DMS53 (cell line): ENCODE measurements at places on chromosomes 13 and 19.
A peak's percentile ranks its signal among the peaks of the same experiment; 100 is the strongest.

DNA sequence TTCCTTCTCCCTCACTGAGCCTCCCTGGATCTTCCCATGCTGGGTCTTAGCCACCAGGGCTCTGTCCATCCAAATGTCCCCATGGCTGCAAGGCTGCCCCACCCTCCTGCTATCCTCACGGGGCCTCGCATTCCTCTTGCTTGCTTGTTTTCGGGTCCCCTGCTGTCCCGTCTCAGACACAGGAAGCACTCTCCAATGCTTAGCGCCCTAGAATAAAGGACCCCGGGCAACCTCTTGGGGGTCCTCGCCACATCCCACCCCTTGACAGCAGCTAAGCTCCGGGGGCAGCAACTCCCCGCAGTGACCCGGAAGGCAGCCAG lies 23.7 kb downstream of the SH3GL1 start:
- no peak for DNase-seq

DNA sequence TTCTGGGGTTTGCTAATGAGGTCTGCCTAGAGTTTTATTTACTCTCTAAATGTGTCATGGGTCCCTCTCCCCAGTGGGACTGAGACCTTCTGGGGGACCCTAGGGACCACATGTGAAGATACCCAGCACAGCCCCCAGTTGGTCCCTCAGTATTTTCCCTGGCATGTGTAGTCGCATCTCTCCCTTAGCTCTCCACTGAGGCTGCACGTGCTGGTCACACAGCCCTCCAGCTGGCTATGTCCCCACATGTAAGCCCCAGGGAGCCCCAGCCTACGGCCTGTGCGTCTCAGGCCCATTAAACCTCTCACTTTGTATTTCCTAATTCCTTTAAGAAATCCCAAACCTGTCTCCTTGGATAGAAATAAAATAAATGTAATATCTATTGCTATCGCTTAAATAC lies 189.6 kb upstream of the TSHZ3 start:
- no peak for DNase-seq

DNA sequence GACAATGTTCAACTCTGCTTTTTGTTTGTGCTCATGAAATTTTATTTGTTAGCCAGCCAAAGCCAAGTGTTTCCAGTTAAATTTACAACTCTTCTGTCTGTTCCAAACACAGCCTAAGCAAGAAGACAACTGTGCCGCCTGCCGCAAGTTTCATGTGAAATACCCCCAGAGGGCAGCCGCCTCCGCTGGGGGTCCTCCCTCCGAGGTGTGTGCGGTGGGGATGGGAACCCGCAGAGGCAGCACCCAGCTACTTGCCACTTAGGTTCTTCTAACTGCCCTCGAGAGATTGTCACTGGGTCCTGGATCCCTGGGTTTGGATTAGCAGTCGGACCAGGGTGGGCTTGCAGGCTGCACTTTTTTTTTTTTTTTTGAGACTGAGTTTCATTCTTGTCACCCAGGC lies 28.5 kb downstream of the ATP11A start:
- no peak for DNase-seq

GRCh38 chr19:15469513-15470297 lies 5.4 kb upstream of the RASAL3 start:
- DNase-seq = peak; percentile 19

DNA sequence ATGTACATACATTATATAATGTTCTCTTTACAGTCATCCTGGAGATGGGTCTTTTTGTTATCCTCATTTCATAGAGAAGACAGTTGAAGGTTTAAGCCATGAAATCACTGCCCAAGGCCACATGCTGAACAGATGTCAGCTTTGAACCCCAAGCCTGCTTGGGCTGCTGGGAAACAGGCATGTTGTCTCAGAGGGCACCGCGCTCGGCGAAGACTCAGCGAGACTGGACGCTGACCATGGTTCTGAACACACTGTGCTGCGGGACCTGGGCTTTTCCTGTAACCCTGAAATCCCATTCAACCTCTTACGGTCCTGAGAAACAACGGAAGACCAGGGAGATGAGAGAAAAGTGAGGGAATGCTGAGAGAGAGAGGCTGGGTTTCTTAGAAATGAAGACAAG lies 27.3 kb downstream of the LRFN3 start:
- DNase-seq = no peak

DNA sequence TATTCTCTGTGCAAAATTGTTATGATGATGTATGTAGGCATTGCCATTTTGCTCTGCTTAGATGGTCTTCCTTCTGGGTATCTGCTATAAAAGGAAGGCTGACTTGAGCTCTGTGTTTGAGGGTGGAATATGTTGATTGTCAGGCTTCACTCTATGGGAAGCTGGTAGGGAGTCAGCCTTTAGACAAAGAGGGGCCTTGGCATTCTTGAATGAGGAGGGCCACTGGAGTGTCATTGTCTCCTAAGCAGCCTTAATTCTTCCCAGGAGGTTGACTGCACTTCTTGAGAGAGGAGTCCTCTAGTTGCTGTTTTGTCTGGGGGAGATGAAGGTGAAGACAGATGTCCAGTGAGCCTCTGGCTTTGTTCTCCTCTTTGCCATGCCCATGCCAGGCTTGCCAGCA lies 266.8 kb downstream of the KCNRG start:
- no peak for DNase-seq

DNA sequence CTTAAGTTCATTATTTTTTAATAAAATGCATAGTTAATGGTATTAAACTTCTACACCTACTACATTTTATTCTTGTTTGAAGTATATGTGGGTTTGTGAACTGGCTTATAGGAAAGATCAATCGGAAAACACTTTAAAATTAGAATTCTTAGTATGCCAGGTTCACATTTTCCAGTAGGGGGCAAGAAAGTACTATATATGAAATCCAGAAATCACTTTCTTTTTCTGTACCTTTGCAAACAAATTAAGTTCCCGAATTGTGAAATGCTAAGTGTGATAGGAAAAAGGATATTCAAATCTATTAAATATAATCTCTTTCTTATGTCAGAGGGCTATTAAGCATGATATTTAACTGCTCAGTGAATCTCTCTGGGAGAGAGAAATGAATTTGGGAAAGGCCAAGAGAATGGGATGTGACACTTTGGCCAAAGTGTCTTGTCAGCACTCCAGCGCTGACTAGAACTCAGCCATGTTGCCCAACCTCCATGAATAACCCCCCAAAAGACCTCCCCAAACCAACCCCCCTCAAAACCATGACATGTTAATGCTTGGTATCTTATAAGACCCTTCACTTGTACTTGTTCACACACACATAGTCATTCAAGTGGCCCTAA lies 122.6 kb upstream of the SLC10A2 start:
- no peak for DNase-seq

- peak; percentile 1 for DNase-seq
These were observed 165.6 kb downstream of the POU4F1 start for GRCh38 chr13:78437781-78438180.

GRCh38 chr13:39105110-39105509 lies 66.9 kb downstream of the NHLRC3 start:
- DNase-seq = peak; percentile 76

- DNase-seq = peak; percentile 62
These were observed 8.0 kb downstream of the C19orf25 start for GRCh38 chr19:1471010-1471514.

GRCh38 chr13:21347753-21348318 lies 111.3 kb downstream of the ZDHHC20 start:
- DNase-seq = no peak

DNA sequence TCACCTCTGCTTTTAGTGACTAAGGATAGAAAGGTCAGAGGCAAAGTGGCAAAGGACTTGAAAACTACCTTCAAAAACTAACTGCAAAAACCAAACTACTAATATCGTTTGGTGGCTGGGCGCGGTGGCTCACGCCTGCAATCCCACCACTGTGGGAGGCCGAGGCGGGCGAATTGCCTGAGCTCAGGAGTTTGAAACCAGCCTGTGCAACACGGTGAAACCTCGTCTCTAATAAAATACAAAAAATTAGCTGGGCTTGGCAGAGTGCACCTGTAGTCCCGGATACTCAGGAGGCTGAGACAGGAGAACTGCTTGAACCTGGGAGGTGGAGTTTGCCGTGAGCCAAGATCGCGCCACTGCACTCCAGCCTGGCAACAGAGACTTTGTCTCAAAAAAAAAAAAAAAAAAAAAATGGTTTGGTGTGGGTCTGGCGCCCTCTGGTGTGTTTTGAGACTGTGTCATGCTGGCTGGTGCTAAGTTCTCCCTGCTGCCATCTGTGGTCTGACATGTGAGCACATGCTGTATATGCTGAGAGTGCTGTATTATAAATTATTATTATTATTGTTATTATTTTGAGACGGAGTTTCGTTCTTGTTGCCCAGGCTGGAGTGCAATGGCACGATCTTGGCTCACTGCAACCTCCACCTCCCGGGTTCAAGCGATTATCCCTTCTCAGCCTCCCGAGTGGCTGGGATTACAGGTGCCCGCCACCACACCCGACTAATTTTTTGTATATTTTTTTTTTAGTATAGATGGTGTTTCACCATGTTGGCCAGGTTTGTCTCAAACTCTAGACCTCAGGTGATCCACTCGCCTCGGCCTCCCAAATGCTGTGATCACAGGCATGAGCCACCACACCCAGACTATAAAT lies 36.0 kb upstream of the RNF17 start:
- DNase-seq = peak; percentile 93

- peak; percentile 21 for DNase-seq
These were observed 703 bp downstream of the ZNF506 start for GRCh38 chr19:19820774-19821320.

GRCh38 chr13:98676239-98676638 lies 76.2 kb downstream of the SLC15A1 start:
- no peak for DNase-seq

GRCh38 chr13:93227878-93228642 lies 1.5 kb downstream of the GPC6 start:
- DNase-seq = peak; percentile 65

GRCh38 chr19:4537953-4538600 lies 1.8 kb downstream of the LRG1 start:
- DNase-seq = peak; percentile 59

GRCh38 chr19:7904074-7905020 lies 670 bp downstream of the MAP2K7 start:
- DNase-seq = peak; percentile 65

DNA sequence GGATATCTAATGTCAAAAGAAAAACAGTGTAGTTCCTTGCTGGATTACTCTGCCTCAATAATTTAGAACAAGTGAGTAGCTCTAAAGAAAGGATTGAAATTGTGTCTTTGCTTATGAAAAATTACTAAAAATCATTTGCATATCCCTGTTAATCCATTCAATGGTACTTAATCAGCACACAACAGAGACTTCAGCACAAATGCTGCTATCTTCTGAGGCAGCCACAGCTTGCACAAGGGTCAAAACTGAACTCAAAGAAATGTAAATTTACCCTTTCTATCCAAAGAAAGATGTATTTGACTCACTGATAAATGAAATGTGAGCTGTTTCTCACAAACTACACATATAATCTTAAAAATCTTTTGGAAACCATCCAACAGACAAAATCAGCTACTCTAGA lies 116.2 kb downstream of the LHFPL6 start:
- no peak for DNase-seq

GRCh38 chr19:48064509-48064908 lies 20.6 kb upstream of the CABP5 start:
- no peak for DNase-seq

- DNase-seq = no peak
These were observed 552.8 kb downstream of the SLITRK5 start for GRCh38 chr13:88223958-88224357.

DNA sequence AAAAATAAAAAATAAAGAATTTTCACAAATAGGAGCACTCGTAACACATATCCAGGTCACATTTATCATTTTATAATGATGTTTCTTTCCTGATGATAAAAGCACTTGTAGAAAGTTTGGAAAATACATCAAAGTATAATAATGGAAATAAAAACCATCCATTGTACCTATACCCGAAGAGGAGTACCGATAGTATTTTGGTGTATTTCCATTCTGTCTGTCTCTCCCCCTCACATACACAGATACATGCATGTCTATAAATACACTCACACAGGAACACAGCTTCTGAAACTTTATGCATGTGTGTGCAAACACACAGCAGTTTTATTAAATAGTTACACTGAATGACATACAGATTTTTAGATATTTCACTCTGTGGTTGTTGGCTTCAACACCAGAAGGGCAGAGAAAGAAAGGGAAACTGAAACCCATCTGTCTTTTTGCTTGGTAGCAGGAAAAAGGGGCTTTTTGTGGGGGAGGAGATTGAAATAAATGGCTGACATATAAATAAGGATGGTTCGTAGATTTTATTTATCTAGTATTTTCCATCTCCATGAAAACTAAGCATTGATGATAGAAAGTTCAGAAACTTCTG lies 114.8 kb downstream of the LRCH1 start:
- DNase-seq = no peak

- DNase-seq = no peak
These were observed 223.6 kb downstream of the GPC6 start for GRCh38 chr13:93450191-93450621.

- no peak for DNase-seq
These were observed 8.7 kb downstream of the MAP2K2 start for GRCh38 chr19:4115050-4115817.

DNA sequence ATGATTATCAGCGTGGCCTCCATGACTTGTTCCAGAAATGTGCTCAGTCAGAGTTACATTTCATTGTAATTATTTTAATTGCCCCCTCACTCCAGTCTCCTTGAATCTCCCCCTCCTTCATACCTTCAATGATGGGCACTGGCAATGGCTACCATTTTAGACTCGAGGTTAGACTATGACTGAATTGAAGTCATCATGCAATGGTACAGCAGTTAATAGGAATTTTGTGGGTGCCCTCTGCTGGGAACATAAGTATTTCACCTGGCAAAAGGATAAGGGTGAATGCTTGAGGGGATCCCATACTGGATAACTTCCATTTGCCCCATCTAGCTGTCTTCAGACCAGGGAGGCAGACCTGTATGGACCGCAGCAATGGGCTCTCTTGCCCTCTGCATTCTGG lies 32.2 kb upstream of the USP12 start:
- peak; percentile 20 for DNase-seq

- no peak for DNase-seq
These were observed 385.3 kb downstream of the KCTD12 start for GRCh38 chr13:76500894-76501293.

DNA sequence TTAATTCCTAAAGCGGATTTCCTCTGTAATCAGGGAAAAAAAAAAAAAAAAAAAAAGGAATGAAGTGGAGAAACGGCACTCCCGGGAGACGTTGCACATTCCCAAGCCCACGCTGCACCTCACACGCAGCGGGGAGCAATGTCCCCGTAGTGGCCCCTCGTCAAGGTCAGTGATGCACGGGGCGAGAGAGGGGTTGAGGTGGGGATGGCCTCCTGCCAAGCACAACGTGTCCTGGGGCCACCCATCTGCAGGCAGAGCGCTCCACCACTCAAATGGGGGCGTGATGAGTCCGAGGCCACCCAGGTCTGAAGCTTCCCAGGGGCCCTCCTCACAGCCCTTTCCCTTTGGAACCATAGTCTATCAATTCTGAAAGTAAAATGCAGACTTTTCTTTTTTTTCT lies 15.1 kb downstream of the PLK5 start:
- no peak for DNase-seq
